ENCODE measurements at places on chromosomes 4 and X.

DNA sequence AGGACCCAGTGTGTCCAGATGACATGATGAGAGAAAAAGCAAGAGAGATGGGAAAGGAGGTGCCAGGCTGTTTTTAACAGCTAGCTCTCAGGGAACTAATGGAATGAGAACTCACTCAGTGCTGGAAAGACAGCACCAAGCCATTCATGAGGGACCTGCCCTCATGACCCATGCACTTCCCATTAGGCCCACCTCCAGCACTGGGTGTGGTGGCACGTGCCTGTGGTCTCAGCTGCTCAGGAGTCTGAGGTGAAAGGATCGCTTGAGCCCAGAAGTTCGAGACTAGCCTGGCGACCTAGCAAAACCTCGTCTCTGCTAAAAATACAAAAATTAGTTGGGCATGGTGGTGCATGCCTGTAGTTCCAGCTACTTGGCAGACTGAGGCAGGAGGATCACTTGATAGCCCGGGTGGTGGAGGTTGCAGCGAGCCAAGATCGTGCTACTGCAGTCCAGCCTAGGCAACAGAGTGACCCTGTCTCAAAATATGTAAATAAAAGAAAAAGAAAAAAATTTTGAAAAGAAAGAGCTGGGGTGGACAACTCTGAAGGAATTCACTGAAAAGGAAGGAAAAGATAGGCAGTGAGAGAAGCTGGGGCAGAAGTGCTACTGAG, 50.9 kb downstream of the FAM193A start:
- no peak for DNase-seq

DNA sequence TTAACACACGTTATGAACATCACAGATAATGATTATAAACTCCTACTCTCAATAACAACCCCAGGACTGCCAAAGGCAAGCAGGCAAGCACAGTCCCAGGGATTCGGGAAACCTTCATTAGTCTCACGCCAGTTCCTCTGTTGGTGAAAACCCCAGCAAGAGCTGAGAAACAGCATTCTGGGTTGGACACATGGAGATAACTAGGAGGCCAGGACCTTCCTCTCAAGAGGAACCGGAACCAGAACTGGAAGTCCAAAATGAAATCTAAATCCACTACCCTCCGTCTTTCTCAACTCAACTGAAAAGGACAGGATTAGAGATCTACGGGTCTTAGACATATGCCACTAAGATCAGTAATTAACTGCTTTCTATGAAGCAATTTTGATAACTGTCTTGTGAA, 3.8 kb downstream of the VEGFC start:
- no peak for DNase-seq

DNA sequence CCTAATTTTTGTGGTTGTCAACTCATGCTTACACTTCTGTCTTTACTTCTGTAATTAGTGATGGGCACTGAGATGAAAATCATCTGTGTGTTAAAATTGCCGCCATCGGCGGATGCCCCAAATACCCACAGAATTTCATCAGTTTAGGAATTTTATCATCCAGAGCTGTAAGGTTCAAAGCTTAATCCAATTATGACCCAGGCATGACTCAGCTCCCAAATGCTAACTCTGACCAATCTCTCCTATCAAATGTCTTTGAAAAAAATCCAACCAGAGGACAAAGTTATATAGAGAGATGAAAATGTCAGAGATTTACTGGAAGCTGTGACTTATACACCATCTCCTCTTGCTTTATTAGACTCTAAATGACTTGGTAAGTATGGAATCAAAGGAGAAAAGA, 1048.7 kb upstream of the PRKX start:
- no peak for DNase-seq

DNA sequence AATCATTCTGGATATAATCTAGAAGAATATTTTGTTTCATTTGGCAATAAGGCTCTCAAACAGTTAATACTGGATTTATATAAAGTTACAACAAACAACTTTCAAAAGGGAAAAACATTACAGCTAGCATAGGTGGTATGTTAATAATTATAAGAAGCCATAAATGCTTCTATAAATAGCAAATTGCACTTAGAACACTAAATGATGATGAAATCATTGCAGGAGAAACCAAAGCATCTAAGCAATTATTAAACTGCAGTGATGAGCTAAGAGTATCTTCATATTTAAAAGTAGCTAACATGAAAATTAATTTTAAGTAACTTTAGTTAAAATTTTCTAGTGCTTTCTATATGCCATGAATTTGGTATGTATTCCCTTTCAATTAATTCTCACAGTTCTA, 189.5 kb downstream of the CENPC start:
- DNase-seq = no peak

DNA sequence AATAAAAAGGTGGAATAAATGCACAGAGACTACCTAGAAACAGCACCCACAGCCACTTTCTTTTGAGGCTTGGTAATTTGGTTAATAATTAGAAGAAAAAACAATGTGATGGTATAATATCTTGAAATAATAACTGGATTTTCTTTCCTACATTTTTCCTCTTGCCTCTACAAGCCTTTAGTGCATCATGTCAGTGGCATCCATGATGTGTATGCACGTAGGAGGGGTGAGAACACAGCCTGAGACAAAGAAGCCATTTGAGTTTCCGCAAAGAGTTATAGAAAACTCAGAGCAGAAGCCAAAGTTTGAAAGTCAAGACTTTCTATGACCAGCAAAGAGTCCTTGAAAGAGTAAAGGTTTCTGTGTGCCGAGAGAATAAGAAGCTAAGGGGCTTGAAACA, 461.3 kb downstream of the BCOR start:
- no peak for DNase-seq

DNA sequence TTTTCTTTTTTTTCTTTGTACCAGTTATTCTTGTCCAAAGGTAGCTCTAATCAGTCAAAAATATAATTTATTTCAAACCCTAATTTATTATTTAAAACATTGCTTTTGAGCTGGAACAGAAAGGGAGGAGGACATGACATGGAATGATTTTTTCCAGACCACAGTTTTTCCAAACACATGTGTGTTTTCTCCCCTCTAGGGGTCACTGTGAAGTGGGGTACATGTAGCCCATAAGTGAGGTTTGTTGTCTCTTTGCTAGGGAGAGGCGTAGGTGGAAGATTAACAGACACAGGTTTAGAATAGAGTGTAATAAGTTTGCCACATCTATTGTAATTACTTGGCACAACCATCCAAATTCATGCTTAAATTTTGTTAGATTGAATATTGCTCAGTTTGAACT, 83.0 kb downstream of the TNIP2 start:
- DNase-seq = no peak

DNA sequence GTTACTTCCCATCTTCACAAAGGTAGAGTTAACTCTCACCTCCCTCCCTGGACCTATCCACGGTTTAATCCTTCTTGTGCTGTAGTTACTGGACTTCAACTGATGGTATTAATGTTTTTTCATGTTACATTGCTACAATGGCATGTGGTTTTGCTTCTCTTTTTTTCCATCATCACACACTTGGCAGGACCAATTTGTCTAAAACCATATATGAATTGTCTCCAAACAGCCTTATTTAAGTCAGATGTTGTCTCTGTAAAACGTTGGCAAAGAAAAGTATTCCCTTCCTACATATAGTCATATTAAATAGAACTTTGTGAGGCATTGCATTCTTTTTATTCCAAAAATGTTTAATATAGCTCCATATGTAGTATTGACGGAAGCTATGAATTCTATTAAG, 15.5 kb downstream of the PRRG1 start:
- DNase-seq = no peak

GRCh38 chrX:48957477-48957826, at the start of gene OTUD5:
Gene OTUD5, minus strand, starts transcription at chrX:48957607. Its CDS starts 37 bp downstream, at chrX:48957570.
- DNase-seq = peak; percentile 87

DNA sequence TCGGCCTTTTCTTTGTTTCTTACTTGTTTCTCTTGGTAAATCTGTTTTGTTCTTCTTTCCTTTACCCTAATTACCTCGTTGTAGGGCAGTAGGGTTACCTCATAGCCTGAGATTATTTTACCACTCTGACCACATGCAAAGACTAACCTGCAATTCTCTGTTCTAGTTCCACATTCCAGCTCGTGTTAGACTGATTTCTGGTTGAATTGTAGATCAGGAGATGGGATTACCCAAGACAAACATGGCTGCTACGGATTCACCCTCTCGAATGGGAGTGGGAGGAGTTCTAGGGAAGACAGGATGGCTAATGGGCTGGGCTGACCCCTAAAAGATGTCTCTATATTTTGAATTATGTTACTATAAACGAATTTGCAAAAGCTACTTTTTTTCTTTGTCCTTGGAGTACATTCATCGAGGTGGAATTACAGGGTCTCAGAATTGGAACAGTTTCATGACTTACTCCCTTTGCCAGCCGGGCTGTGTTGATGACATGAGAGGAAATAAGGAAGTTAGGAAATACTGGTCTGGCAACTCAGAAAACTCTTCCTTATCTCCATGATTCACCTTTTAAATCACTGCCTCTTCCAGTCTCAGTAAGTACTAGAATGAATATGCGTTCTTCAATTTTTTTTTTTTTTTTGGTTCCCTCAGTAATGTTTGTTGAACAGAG, 36.7 kb upstream of the FBXW7 start:
- no peak for DNase-seq

GRCh38 chrX:137352101-137352660, 213.7 kb upstream of the ZIC3 start:
- DNase-seq = no peak

GRCh38 chr4:27787195-27787594, 926.6 kb downstream of the STIM2 start:
- no peak for DNase-seq

GRCh38 chr4:138835832-138836533, 179.6 kb upstream of the NOCT start:
- no peak for DNase-seq

GRCh38 chr4:140028101-140028500, 125.9 kb downstream of the MAML3 start:
- DNase-seq = no peak

DNA sequence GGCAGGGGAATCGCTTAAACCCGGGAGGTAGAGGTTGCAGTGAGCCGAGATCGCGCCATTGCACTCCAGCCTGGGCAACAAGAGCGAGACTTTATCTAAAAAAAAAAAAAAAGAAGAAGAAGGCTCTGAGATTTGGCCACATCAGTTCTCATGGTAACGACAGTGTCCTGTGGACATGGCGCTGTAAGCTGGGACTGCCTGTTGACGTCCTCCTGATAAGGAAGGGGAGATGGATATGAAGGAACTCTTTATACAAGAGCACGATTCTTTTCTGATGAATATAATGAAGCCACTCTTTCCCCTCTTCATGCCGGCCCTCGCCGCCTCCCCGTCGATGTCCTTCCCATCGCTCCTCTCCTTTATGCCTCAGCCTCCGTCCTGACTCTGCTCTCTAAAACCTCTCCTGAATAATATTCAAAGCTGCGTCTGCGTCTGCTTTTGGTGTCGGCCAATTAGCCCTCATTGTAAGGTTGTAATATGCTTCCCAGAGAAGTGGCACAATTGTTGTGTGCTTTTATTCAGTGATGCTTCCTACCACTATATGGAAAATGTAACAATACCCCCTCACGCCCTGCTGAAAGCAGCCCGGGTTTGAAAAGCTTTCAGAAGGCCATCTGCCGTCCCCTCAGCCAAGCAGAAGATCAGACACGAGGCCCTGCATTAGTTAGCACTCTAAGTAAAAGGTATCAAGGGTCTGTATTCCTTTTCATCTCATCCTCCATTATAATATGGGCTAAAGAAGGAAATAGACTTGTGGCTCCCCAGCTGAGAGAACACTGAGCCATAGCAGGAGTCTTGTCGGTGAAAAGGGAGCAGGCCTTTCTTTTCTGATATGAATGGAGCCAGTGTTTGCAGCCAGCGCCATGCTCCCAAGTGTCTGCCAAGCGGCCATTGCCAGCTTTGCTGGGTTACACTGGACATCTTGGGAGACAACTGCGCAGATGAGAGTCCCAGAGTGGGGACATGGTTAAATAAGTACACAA, 22.1 kb upstream of the SCOC start:
- DNase-seq = no peak

GRCh38 chrX:136586386-136586785, 54.4 kb downstream of the VGLL1 start:
- no peak for DNase-seq

- no peak for DNase-seq
These were observed 57.1 kb upstream of the EFHC2 start for GRCh38 chrX:44400588-44400987.

DNA sequence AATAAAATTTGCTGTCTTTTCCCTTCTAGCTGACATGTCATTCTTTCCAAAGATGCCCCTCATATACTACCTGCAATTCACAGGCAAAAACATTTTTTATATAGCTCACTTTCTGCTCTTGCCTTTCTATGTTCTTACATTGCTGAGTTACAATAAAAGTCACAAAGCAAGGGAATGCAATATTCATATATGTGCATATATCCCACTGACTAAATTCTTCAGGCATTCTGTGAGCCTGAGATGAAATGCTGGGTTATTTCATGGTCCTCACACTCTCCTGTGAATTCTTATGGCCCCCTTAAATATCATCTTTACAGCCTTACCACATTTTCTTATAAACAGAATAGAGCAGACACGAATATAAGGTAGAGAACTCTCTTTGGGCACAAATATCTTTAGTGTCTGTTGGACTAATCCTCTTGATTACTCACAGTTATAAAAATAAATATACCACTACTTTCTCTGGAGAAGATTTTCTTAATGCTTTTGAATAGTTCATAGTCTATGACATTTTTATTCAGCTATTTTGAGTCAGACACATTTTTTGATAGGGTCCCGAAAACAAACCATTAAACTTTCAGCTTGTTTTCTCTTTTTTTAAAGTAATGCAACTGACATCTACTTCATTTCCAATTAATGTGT, 84.1 kb upstream of the H2AZ1 start:
- DNase-seq = no peak

GRCh38 chr4:83046693-83047473, 11.9 kb downstream of the COPS4 start:
- DNase-seq = no peak

DNA sequence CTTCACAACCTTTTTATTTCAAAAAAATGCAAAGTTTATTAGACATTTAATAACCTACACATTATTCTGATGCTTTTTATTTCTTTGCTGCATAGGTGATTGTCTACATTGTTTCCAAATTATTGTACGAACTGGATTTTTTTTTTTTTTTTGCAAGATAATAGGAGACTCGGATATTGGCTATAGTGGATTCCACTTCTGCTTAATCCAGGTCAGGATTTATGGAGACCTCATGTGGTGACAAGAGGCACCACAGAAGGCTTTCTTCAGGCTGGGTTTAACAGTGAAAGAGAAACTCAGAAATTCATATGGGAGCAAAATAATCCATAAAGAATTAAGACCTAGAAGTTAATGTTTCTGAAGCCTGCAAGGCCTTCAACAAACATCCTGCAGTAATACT, 2.4 kb upstream of the SLIT2 start:
- DNase-seq = no peak

- no peak for DNase-seq
These were observed 62.6 kb downstream of the GRXCR1 start for GRCh38 chr4:42954963-42955669.

DNA sequence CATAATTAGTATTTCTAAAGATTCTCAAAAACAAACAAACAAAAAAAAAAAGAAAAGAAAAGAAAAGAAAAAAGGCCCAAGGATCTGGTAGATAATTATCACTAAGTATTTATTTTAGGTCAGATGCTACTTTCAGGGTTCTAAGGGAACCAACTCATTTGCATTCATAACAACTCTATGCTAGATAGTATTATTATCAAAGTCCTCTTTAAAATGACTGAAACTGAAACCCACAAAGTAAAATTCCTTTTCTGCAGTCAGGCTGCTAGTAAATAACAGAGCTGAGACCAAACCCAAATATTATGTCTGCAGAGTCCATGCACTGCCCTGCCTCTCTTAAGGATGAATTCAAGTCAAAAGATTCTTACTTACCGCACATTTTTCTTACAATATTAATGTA, 38.3 kb upstream of the MAPK10 start:
- peak; percentile 10 for DNase-seq
